Activated naive CD4-positive, alpha-beta T cell (primary cell): ENCODE measurements at places on chromosomes 12 and 14.

- no peak for DNase-seq
Measured at GRCh38 chr12:66329941-66330340, 27.6 kb downstream of the HELB start.

- no peak for DNase-seq
Measured at GRCh38 chr12:102120564-102120873, 536 bp downstream of the PARPBP start.

GRCh38 chr12:39620659-39621658 is 1.4 kb upstream of the ABCD2 start:
- DNase-seq, result peak; percentile 15

DNA sequence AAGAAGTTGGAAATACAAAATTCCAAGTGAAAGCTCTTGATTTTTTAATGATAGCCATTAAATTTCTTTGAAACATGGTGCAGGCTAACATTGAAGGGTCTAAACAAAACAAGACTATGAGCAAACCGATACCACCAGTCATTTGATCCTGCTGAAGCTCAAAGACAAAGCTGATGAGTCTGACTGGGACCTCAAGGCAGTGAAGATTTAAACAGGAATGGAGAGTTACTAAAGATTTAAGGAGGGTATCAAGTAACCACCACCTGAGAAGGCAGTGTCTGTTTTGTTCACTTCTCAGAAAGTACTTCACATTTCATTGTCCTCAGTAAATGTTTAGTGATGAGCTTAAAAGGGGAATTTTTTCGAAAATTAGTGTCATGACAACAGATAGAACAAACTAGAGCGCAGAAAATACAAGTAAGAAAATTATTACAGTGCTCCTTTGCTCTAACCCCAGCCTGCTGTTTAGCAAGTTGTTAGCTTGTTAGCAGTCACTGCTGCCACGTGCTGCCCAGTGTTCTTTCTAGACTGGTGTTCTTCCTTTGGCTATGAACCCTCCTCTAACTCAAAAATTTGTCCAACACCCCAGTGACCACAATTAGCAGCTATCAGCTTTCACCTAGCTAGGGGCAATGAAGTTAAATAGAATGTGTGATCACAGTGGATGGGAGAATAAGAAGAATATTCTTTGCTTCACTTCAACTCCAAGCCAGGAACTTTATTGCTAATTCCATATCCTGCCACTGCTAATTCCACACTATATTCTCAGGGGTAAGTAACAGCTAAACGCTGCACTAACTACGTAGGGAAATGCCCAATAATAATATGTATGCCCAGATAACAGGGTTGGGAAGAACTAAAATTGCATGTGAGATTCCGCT is 41.1 kb downstream of the YAF2 start:
- DNase-seq, result no peak

GRCh38 chr12:47943623-47944340 is 19.6 kb upstream of the TMEM106C start:
- no peak for DNase-seq
